Endothelial cell of umbilical vein (primary cell): ENCODE measurements at places on chromosomes 12 and 14. TPM values are rescaled to one million over a fixed set of nuclear protein-coding genes. Genes with fewer than 3 reads are reported as not detected.

TAS2R50 gene
- 1.5 and 1.6 TPM in 2 replicates for total RNA-seq

MORN3 gene
- 0.62 and 0.73 TPM in 2 replicates for total RNA-seq

DNA sequence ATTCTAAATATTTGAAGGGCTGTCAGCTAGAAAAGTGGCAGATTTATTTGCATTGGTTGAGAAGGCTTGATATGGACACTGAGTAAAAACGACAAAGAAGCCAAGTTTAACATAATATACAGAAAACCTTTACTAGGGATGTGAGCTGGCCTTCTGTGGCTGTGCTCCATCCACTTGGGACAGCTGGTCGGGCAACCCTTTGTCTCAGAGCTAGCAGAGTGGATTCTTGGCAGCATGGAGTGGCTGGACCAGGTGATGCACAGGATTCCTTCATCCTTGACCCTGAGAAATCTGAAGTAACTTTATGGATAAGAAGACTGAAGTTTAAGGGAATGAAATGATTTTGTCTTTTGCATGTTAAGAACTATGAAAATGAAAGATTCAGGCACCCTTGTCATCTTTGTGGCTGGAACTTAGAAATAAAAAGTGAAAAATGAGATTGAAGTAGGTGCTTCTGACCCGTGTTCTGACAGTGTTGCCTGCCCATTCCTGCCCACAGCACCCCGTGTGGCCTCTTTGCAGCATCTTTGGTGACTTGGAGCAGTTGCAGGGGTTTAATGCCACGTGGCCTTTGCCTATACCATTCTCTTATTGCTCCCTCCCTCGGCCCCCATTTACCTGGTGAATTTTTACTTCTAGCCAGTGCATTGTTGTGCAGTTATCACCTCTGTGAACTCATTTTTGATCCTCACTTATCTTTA is 32.6 kb downstream of the PELI2 start:
- DNase-seq, result no peak

TM9SF1 gene
- total RNA-seq, result 58.5 and 60.7 TPM in 2 replicates

DNA sequence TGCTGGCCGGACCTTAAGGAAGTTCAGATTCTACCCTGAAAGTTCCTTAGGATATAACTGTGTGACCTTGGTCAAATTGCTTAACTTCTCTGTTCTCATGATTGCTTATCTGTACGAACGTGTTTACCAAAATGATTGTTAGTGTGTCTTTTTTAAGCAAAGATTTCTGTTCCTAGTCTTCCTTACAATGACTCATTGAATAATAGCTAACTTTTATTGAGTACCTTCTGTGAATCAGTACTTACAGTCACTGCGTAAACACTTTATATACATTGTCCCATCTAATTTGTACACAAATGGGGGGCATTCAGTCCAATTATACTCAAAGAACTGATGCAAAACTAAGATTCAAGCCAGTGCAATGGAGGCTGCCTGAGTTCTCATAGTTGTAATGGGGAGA is 4.2 kb upstream of the TMEM30B start:
- no peak for DNase-seq

TC2N gene
- 0.40 TPM in 1 of 2 replicates, not detected in the other for total RNA-seq

PLA2G1B gene
- total RNA-seq, result not detected in 2 replicates

LTBP2 gene
- 264 and 268 TPM in 2 replicates for total RNA-seq

DNA sequence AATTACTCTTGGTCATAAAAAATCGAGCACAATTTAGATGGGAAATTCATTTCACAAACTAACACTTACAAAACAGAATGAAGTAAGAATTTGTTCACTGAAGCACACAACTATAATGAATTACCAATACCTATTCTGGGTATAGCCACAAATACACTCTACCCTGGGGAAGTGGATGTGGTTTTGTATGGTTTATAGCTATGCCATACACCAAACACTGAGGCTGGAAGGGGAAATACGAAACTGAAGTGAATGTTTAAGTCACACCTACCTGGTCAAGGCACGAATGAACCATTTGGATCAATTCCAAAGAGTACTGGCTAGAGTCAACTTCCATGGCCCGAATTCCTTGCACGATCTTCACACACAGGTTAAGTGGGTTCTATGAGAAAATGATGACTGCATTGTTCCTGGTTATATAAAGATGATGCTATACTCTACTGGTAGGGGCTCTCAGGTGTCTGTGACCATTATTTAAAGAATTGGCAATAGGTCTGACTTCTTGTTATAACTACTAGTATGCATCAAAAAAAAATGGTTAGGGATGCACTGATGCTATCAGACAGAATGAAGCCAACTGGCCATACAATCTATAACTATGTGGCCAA is 12.8 kb downstream of the NEK9 start:
- DNase-seq, result no peak

DNA sequence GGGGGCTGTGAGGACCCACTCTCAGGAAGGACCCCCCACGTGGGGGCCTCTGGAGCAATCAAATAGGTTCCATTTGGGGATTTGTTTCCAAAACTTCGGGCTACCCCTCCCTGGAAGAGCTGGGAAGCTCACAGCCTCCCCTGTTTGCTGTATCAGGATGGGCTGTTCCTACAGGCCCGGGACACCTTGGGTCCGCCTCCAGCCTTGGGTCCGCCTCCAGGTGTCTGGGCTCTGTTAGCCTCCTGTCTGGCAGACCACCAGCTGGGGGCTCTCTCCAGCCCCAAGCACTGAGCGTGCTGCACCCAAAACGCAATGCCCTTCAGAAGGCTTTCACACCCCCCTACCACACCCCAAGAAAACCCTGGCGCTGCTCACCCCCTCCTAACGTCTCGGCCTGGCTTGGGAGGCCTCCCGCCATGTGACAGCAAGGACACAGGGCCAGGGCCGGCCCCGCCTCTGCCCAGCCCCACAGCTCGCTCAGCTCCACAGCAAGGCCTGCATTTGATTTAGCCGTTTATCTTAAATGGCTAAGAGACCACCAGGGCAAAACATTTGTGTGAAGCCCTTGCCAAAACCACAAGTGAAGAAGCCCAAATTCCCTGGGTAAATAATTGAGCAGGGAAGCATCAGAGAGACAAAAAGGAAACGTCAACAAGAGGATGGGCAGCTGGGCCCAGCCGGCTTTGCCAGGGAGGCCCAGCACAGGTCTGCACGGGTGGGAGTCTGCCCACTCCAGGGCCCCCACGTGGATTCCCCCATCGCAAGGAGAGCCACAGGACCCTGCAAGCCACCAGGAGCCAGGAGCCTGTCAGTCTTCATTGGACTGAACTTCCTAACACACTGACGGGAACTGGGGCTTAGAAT is 39.9 kb downstream of the BCL11B start:
- no peak for DNase-seq

DNA sequence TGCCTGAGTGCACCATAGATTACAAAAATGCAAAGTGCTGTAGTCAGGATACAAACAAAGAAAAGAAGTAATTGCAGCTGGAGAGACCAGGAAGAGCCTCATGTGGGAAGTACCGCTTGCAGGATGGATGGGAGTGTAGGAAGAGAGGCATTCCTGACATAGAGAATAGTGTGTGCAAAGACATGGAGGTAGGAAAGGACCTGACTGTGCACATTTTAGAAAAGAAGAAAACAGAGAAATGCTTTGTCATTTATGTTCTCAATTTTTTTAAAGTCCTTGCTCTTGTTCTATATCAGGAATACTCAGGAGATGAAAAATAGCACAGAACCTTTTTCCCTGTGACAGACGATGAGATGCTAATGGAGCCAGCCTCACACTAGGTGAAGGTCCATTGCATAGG is 358.7 kb upstream of the TMPO start:
- no peak for DNase-seq

GRCh38 chr12:125330645-125331341 is 265.6 kb downstream of the AACS start:
- peak; percentile 16 for DNase-seq

AJUBA gene
- 54.1 and 61.7 TPM in 2 replicates for total RNA-seq

GRCh38 chr12:65529771-65530435 is 251.4 kb downstream of the MSRB3 start:
- no peak for DNase-seq

DNA sequence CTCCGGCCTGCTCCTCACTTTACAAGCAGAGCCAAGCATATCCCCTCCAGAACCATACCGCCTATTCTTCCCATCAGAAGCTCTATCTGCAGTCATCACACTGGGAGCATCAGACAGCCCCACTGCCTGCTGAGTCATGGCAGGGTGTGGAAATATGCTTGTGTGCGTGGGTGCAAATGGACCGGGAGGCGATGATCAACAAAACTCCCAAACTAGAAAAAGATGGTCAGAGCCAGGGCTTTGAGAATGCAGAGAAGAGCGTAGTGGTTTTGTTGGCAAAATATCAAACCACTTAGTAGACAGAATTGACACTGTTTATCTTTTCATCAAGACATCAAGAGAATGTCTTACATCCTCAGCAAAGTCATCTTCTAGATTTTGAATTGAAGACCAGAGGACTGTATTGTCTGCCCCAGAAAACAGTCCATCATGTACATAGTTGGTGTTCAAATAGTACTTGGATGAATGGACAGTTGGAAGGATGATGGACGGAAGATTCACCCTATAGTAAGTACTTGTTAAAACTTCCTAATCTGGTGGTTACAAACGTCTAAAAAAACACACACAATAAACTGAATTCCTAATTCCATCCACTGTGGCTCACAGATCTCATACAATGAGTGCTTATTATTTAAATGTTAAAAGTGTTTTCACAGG is 54.9 kb downstream of the VWF start:
- DNase-seq, result no peak

- no peak for DNase-seq
Measured at GRCh38 chr12:92042791-92043531, 102.7 kb downstream of the BTG1 start.

DNA sequence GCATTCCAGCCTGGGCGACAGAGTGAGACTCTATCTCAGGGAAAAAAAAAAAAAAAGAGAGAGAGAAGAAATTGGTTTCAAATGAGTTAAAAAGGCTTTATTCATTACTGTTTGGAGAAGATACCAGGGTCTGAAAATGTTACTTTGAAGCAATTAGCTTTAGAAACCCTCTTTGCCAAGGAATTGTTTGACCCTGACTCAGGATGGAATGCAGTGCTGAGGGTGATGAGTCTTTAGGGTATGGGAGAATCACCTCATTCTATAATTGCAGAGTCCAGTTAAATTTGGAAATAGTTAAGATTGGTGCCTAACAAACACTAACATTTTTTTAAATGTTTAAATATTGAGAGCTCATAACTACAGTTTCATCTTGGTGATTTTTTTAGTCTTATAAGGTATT is 13.3 kb downstream of the RAP1B start:
- no peak for DNase-seq

- DNase-seq, result no peak
Measured at GRCh38 chr12:77608271-77608824, 222.3 kb upstream of the NAV3 start.

- no peak for DNase-seq
Measured at GRCh38 chr14:80992580-80992979, 37.2 kb downstream of the TSHR start.

DNA sequence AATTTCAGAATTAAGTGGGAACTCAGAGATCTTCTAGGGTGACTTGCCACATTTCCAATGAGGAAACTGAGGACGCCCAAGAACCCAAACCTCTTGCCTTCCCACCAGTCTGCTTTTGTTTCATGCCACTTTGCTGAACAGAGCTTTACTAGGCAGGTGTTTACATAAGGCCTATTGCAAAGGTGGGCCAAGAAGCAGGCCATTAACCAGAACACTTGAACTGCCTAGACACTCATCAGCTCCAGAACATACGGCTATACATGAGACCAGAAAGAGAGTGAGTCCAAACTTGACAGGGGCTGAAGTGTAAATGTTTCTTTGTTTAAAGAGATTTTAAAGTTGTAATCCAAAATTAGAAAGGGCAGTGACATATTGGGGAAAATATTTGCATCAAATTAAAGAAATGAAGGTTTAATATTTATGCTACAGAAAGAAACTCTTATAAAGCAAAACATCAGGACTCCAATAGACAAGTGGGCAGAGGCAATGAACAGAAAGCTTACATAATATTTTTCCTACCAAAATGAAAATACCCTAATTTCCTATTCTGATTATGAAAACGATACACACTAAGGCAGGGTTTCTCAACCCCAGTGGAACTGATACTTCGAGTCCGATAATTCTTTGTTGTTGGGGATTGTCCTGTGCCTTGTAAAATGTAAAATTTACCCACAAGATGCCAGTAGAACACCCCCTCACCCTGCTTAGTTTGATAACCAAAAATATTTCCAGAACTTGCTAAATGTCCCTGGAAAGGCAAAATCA is 11.7 kb downstream of the BATF start:
- DNase-seq, result no peak

GRCh38 chr12:24206621-24207020 is 257.2 kb upstream of the SOX5 start:
- no peak for DNase-seq

DNA sequence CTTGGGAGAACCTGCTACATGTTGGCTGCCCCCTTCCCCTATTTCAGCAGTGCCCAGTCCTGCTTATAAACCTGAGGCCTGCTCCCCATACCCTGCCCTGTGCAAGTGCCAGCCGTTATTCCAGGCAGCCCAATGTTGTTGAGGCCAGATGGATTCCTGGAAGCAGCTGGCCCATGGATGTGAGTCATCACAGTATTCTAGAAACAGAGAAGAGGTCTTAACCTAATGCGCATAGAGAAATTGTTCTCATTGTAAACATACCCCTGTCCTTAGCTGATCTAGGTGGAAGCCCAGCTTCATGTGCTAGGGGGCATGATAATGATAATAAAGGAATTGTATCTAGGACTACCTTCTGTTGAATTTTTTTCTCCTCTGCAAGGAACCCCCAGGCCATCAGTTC is 69.7 kb downstream of the TSPAN11 start:
- peak; percentile 94 for DNase-seq

NPAS3 gene
- total RNA-seq, result 0.13 and 0.65 TPM in 2 replicates

DNA sequence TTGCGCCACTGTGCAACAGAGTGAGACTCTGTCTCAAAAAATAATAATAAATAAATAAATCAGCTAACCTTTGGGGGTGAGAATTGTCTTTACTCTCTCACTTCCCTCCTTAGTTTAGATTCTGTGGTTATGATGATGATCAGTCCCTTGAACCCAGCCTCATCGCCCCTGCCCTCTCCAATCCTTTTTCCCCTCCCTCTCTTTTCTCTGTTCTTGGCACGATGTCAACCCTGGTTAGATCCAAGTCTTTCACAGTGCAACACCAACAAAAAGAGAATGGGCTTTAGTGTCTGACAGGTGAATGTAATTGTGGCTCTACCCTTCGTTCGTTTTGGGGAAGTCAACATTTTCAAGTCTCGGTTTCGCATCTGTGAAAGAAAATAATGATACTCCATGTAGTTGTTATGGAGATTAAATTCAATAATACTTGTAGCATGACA is 59.0 kb downstream of the NTN4 start:
- DNase-seq, result no peak

GRCh38 chr14:31090883-31091764 is 64.9 kb upstream of the STRN3 start:
- peak; percentile 66 for DNase-seq

GRCh38 chr14:89652352-89652751 is 235.3 kb upstream of the FOXN3 start:
- DNase-seq, result no peak

DNA sequence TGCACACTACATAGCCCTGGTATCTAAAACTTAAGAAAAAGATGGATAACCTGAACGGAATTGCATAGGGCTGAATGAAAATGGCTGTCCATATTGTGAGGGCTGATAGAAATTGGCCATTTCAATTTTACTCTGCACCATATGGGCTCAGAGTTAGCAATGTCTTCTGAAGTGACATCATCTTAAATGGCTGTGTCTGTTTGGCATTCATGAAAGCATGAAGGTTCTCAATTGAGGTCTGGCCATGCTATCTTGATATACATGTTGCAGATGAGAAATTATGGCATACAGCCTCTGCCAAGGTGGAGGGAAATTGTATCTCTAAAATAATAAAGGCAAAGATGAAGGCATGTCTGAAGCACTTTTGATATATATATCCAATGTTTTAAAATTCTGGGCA is 226.0 kb upstream of the PDE3A start:
- DNase-seq, result no peak
